ENCODE measurements at places on chromosomes 13 and 19. TPM values are rescaled to one million over a fixed set of nuclear protein-coding genes. Genes with fewer than 3 reads are reported as not detected.

- no peak overlapping the region for H3K4me3 ChIP-seq
- peak overlapping the region; percentile 91 for H3K27ac ChIP-seq
- H3K36me3 ChIP-seq, result no peaks in the 10 kb centered on the region
- peak; percentile 71 for DNase-seq
- no peaks in the 10 kb centered on the region for H3K27me3 ChIP-seq
These were observed 5.1 kb downstream of the BBC3 start for GRCh38 chr19:47225746-47226425.

GRCh38 chr19:35318679-35319448, 10.1 kb upstream of the CD22 start:
- H3K4me1 ChIP-seq, result peaks cover 7% of the 10 kb centered on the region
- H3K27me3 ChIP-seq, result no peaks in the 10 kb centered on the region
- peak overlapping the region; percentile 19 for H3K27ac ChIP-seq
- H3K4me3 ChIP-seq, result no peak overlapping the region
- DNase-seq, result peak; percentile 15

DNA sequence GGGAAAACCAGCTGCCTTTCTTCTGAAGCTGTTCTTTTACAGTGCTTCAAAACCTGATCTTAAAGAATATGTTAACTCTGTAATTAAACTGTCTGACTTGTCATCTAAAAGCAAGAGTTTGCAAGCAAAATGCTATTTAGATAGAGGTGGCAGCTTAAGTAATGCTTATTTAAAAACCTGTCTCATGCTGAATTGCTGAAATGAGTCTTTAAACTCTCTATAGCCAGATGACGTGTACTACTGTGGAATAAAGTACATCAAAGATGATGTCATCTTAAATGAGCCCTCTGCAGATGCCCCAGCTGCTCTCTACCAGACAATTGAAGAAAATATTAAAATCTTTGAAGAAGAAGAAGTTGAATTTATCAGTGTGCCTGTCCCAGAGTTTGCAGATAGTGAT, 22.9 kb downstream of the ITM2B start:
- H3K4me3 ChIP-seq, result no peak overlapping the region
- no peaks in the 10 kb centered on the region for H3K4me1 ChIP-seq
- DNase-seq, result no peak
- H3K36me3 ChIP-seq, result peaks cover 27% of the 10 kb centered on the region

- H3K27ac ChIP-seq, result no peak overlapping the region
- no peaks in the 10 kb centered on the region for H3K36me3 ChIP-seq
- DNase-seq, result no peak
- H3K27me3 ChIP-seq, result no peaks in the 10 kb centered on the region
These were observed 459.8 kb downstream of the GPC6 start for GRCh38 chr13:93686399-93686798.

- no peak for DNase-seq
- no peaks in the 10 kb centered on the region for H3K27me3 ChIP-seq
- H3K4me3 ChIP-seq, result no peak overlapping the region
- no peak overlapping the region for H3K27ac ChIP-seq
- peaks cover 2% of the 10 kb centered on the region for H3K36me3 ChIP-seq
These were observed 2.5 kb downstream of the NFKBID start for GRCh38 chr19:35897706-35898451.

DNA sequence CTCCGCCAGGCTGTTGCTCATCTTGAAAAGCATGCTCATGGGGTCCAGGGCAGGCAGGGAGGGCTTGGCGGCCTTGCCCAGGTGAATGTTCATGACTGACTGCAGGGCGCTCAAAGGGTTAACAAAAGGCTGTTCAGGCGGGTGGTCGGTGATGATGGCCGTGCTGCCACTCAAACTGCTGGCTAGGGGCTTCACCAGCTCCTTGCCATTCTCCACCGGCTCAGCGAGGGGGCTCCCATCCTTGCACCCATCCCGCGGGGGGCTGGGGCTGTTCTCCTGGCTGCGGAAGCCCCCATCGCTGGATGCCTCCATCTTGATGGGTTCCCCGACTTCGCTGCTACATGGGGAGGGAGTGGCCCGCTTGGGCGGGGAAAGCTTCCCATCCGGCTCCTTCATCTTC, 71.7 kb downstream of the TSHZ3 start:
- no peak for DNase-seq
- H3K27ac ChIP-seq, result no peak overlapping the region
- peaks cover 16% of the 10 kb centered on the region for H3K36me3 ChIP-seq
- H3K4me1 ChIP-seq, result no peaks in the 10 kb centered on the region

DNA sequence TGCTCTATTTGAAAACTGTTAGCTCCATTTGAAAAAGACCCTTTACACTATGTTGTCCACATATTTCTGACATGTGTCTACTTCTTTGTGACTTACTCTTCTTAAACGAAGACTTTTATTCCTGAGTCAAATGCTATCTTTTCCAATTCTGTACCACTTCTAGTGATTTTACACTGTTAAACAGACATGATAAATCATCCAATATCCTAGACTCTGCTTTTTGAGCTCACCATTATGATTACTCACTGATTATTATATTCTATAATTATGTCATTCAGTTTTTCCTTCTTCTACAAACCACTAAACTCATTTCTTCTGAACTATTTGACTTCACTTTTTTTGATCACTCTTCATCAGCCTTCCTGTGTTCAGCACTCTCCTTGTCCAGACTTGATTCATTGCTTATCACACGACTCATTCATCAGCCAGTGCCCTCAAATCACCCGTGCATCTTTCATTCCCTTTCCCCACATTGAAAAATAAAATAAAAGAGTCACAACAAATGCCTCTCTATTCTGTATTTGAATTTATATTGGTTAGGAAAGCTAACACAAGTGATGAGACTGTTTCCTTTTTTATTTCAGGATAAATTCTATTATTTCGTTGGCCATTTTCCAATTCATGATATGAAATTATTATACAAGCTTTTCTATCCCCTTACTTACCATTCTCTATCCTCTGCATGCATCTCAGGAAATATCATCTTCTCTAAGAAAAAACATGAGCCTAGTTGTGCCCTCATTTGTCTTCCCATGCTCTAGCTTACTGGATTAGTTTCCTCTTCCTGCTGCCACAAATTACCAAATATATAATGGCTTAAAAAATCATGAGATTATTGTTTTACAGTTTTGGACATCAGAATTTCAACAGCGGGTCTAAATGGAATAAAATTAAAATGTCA, 1482.1 kb upstream of the MIR17HG start:
- no peak overlapping the region for H3K4me3 ChIP-seq
- H3K27me3 ChIP-seq, result no peaks in the 10 kb centered on the region
- no peaks in the 10 kb centered on the region for H3K36me3 ChIP-seq
- DNase-seq, result no peak

GRCh38 chr13:73449252-73449651, 390.4 kb downstream of the KLF5 start:
- no peaks in the 10 kb centered on the region for H3K36me3 ChIP-seq
- H3K4me1 ChIP-seq, result no peaks in the 10 kb centered on the region
- H3K27ac ChIP-seq, result no peak overlapping the region
- peak; percentile 55 for DNase-seq
- H3K4me3 ChIP-seq, result no peak overlapping the region

DNA sequence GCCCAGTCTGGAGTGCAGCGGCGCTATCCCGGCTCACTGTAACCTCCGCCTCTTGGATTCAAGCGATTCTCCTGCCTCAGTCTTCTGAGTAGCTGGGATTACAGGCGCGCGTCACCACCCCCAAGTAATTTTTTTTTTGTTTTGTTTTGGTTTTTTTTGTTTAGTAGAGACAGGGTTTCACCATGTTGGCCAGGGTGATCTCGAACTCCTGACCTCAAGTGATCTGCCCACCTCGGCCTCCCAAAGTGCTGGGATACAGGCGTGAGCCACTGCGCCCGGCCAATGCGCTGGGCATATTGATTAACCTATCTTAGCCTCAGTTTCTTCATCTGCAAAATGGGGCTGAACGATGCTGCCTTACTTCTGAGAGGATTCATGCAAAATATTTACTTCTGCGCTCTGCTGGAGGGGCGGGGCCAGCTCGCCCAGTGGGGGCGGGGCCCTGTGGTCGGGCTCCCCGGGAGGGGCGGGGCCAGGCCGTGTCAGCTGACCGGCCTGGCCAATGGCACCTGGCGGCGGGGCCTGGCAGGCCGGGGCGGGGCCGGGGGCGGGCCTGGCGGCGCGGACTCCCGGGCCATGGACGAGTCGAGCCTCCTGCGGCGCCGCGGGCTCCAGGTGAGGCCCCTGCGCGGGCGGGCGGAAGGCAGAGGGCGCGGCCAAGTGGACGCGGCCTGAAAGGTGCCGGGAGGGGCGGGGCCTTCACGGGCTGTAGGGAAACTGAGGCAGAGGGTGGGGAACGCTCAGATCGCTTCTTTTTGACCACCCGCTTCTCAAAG, at the start of gene MAST3:
Gene MAST3 (plus strand): TSS at position 562 of the 776 bp plus-strand sequence. CDS start 15 bp downstream, at position 577.
- H3K4me1 ChIP-seq, result peaks cover 3% of the 10 kb centered on the region
- H3K27ac ChIP-seq, result no peak within 1 kb of the TSS
- H3K4me3 ChIP-seq, result peak within 1 kb of the TSS; percentile 41
- DNase-seq, result no peak

DNA sequence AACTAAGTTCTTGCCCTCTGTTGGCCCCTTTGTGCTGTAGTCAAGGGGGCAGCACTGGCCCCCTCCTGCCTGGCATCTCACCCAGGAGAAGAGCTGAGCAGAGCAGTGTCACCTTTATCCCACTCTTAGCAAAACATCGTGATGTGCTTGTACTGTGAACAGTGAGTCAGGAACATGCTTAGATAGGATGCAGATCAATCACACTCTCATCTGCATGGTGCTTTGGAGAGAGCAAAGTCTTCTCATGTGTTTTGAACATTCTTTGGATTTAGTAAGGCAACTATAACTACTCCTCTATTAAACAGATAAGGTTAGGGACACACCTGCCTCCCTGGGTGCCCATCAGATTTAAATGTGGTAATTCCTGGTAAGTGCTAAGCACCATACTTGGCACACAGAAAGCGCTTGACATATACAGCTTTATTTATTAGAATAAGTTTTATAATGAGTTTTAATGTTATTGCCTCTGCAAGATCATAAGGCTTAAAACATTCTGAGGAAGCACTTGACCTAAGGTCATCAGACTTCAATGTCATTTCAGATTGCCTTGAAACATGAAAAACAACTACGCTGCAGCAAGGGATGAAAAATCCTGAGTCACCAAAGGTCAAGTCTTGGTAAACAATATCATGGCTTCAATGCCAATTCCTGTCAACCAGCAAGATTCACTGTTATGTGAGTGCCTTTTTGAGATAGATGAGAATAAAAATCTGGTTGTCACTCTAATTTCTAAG, 82.4 kb upstream of the IRS2 start:
- no peak overlapping the region for H3K4me3 ChIP-seq
- H3K27me3 ChIP-seq, result no peaks in the 10 kb centered on the region
- H3K36me3 ChIP-seq, result no peaks in the 10 kb centered on the region
- peaks cover 5% of the 10 kb centered on the region for H3K4me1 ChIP-seq
- no peak overlapping the region for H3K27ac ChIP-seq

Gene SYCN
- total RNA-seq, result not detected

Gene TBC1D4
- 24.0 TPM for total RNA-seq

- no peak overlapping the region for H3K27ac ChIP-seq
- no peaks in the 10 kb centered on the region for H3K27me3 ChIP-seq
- no peaks in the 10 kb centered on the region for H3K36me3 ChIP-seq
- no peak for DNase-seq
These were observed 92.6 kb upstream of the TMTC4 start for GRCh38 chr13:100767192-100767591.

- no peaks in the 10 kb centered on the region for H3K36me3 ChIP-seq
- peaks cover 13% of the 10 kb centered on the region for H3K27me3 ChIP-seq
These were observed 7.0 kb upstream of the TLE6 start for GRCh38 chr19:2970201-2970835.

Gene ELANE
- not detected for total RNA-seq

DNA sequence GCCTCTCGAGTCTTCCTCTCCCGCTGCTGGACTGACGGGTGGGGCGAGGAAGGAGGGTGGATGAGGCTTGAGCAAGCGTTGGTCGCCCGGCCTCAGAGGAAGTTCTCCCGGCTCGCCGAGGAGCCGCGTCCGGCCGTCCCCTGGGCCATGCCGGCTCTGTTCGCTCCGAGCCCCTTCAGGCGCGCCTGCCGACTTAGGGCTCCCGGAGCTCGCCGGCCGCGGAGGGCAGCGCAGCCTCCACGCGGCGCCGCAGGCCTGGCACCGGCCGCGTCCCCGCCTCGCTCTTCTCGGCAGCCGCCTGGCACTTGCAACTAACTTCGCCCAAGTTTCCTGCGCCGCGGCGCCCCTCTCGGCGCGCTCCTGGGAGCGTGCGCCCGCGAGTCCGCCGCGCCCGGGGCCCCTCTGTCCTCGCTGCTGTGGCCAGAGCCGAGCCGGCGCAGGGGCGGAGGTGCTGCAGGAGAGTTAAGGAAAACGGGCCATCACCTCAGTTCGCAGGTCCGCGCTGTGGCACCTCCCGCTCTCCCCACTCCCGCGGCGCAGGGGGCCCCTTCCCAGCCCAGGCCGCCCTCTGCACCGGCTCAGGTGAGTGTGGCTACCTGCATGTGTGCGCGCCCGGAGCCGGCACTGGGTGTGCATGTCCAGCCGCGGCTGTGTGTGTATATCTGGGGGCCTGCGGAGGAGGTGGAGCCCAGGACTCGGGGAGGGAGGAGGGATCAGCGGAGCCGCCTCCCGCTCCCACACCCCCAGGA, 641 bp upstream of the SOX21 start:
- no peaks in the 10 kb centered on the region for H3K36me3 ChIP-seq
- H3K27me3 ChIP-seq, result peaks cover 54% of the 10 kb centered on the region
- DNase-seq, result peak; percentile 60
- H3K4me3 ChIP-seq, result peak overlapping the region; percentile 43

- peak overlapping the region; percentile 67 for H3K27ac ChIP-seq
- H3K4me1 ChIP-seq, result peaks cover 45% of the 10 kb centered on the region
- peak overlapping the region; percentile 59 for H3K4me3 ChIP-seq
- no peaks in the 10 kb centered on the region for H3K36me3 ChIP-seq
- peak; percentile 71 for DNase-seq
These were observed 18.7 kb downstream of the GADD45B start for GRCh38 chr19:2494447-2495129.

Gene TMEM259
- 155 TPM for total RNA-seq

- H3K27ac ChIP-seq, result no peak overlapping the region
- H3K27me3 ChIP-seq, result no peaks in the 10 kb centered on the region
- peaks cover 3% of the 10 kb centered on the region for H3K4me1 ChIP-seq
These were observed 244.4 kb upstream of the MAB21L1 start for GRCh38 chr13:35720690-35721554.

DNA sequence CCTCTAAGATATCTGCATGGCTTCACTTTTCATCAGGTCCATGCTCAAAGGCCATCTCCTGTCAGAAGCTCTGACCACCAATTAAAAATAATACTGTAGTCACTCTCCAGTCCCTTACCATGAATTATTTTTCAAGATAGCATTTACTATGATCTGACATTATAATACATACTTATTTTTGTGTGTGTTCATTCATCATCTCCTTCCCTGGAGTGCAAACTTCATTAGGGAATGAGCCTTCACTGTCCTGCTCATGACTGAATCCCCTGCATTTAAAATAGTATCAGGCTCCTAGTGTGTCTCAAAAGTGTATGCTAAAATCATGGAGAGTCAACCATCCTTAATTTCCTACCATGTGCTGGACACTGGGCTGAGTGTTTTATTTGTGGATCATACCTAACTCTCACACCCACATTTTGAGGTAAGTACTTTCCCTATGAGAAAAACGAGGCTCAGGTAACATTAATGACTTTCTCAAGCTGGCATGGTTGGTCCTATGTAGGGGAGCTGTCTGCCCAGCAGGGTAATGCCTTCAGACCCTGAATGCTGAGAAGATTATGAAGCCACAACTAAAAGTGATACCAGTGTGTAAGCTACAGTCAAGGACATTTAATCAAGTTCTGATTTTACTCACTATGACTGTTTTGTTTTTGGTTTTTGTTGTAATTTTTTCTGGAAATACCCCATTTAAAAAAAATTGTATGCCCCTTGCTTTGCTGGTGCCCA, 16.3 kb downstream of the PLA2G4C start:
- no peaks in the 10 kb centered on the region for H3K36me3 ChIP-seq
- H3K27me3 ChIP-seq, result peaks cover 2% of the 10 kb centered on the region
- H3K4me3 ChIP-seq, result no peak overlapping the region
- no peak for DNase-seq
- peaks cover 2% of the 10 kb centered on the region for H3K4me1 ChIP-seq
- H3K27ac ChIP-seq, result no peak overlapping the region
